Hematopoietic multipotent progenitor cell (in vitro differentiated cells): ENCODE measurements at places on chromosomes 16 and 17.

- DNase-seq: peak; percentile 26
Observed at GRCh38 chr17:73071066-73071999, 21.2 kb downstream of the SLC39A11 start.

GRCh38 chr16:75323933-75324332 lies 72.5 kb upstream of the BCAR1 start:
- DNase-seq: no peak

DNA sequence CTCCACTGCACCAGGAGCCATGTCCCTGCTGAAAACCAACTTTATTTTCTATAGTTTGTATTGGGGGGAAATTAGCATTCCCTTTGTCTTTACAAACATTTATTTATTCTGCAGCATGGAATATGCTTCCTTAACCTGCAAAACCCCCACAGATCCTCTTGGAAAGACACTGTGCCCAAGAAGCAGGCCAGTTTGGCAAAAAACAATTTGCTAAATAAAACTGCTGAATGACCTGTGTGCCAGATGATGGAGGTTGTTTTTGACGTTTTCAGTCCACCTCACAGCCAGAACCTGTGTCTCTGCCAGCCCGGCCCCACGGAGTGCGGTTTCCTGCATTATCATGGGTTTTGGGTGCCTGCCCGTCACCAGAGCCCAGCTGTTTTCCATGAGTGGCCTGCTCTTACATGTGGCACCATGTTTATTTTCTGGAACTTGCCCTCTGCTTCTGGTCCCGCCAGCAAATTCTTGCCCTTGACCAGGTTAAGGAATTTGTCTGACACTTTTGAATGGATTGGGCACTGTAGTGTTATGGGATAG lies 26.4 kb downstream of the ORC6 start:
- peak; percentile 73 for DNase-seq

GRCh38 chr16:8798174-8798527 lies 512 bp downstream of the PMM2 start:
- DNase-seq: no peak

- no peak for DNase-seq
Observed at GRCh38 chr16:86065711-86066110, 166.7 kb downstream of the IRF8 start.

DNA sequence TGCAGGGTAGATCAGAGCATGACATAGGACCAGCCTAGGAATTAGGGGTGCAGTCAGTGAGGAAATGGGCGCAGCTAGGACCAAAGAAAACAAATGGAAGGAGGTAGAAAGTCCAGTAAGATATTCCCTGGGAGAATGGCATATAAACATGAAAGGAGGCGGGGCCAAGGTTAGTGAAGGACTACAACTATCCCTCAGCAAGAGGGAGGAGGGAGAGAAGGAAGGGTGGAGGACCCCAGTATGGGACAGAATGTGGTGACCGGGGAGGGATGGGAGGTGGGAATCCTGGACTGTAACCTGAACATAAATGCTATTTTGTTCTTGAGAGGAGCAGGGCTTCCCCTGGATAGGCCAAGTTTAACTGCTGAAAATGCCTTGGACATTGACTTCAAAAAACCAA lies 22.8 kb downstream of the ITGB3 start:
- no peak for DNase-seq

DNA sequence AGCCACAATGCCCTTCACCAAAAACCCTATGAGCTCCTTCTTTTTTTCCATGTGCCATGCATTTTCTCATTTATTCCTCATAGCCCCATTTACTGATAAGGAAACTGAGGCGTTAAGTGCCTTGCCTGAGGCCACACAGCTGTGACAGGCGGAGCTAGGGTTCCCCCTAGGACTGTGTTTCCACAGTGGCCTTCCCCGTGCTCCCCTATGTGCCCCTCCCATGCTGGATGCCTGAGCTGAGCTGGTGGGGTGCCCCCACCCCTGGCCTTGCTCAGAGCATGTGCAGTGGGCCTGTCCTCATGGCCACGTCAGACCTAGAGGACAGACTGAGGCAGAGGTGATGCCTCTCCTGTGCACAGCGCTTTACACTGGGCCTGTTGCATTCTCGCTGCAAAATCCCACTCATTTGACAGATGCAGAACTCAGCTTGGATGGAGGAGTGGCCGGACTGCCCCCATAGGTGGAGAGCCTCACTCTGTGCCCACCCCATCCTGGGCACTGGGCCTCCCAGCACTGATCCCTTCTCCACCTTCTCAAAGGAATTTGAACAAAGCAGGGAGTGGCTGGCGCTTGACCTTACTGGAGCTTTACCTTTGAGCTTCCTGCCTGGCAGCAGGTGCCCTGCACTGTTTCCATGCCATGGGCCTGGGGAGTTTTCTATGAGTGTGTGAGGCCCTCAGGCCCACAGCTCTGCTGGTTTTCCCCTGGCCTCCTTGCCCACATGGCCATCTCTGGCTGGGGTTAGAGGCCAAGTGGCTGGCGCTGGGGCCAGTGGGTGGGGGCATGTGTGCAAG lies 2.6 kb downstream of the MAP2K3 start:
- no peak for DNase-seq

DNA sequence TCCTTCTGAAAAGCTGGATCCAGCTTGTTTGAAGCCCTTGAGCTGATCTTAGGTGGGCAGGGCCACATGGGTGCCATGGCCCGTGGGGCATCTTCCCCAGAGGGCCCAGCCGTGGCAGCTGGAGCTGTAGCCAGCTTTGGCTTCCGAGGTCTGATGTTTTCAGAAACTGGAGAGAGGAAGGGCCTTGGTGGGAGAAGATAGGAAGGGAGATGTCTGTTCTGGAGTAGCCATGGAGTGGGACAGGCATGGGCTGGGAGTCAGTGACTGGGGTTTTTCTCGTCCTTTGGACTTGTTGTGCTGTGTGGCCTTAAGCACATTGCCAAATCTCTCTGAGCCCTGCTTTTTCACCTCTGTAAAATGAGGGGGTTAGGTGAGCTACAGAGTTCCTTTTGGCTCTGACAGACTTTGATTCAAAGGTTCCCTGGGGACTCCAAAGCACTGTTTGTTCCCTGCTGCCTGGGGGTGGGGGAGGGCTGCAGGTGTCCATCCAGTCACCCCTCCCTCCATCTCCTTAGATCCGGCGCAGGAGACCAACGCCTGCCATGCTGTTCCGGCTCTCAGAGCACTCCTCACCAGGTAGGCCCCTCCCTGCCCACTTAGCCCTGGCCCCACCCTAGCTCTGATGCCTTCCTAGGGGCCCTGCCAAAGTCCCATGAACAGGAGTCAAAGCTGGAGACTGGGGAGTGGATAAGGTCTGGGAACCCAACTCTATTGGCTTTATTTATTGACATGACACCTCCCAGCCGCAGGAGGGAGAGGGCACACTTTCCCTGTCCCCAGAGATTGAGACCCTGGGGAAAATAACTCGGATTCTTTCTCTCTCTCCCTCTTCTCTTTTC lies 2.1 kb downstream of the PPP1R1B start:
- no peak for DNase-seq

DNA sequence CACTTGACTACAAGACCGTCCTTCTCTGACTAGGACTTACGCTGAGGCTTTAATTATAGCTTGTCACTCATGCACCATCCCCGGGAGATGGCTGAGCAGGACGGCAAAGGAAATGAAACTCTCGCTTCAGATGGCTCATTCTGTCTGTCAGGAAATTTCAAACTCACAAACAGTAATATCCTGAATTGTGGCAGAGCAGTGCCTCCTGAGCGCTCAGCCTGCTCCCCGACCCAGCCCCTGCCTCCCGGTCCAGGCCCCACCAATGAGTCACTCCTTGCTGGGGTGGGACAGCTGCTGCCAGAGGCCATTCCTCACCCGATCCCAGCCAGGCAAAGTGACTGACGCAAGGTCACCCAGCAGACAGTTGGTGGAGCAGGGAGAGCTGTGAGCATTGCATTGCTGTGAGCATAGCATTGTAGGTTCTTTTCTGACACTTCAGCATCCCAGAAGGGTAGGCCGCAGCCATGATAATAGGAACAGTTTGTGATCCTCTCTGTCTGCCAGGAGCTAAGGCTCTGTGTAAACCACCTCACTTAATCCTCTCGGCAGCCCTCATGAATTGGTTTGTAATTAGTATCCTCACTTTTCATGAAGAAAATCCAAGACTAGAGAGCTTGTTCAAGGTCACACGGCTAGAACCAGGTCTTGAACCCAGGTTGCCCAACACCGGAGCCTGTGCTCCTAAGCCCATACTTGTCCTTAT lies 20.9 kb downstream of the CCDC182 start:
- no peak for DNase-seq

GRCh38 chr16:68636818-68637217 lies 8.3 kb upstream of the CDH3 start:
- no peak for DNase-seq

GRCh38 chr16:15879255-15879811 lies 9.1 kb downstream of the CEP20 start:
- no peak for DNase-seq

- DNase-seq: no peak
Observed at GRCh38 chr16:15792563-15792971, 64.3 kb downstream of the MYH11 start.

DNA sequence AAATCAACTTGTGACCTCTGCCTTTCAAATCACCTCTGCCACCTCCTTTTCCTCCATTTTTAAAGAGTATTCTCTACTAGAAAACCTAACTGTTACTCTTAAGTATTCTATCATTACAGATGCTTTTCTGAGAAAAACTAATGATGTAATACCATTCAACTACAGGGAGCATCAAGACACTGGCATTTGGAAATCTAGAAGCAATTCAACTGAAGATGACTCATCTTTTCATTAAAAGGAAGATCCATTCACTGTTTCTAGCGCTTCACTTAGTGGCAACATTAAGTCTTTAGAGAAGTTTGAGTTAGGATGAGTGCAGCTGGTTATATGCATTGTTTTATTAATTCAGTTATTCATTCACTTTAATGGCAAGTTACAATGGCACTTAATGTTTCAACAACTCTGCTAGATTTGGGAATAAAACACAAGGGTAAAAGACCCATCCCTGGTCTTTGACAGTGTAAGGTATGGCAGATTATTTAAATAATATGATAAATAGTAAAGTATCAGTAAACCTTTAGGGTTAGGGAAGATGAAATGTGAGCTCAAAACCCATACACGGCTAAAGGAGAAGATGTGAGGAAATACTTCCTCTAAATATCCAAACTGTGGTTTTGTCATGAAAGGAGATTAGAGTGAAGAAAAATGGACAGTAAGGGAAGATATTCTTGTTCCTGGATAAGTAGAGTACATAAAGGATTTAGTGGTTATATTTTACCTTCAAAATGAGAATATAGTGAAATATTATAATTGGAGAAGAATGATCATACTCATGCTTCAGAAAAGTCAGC lies 61.7 kb downstream of the KCNJ2 start:
- DNase-seq: no peak

- DNase-seq: no peak
Observed at GRCh38 chr16:82329504-82330192, 159.6 kb upstream of the MPHOSPH6 start.

DNA sequence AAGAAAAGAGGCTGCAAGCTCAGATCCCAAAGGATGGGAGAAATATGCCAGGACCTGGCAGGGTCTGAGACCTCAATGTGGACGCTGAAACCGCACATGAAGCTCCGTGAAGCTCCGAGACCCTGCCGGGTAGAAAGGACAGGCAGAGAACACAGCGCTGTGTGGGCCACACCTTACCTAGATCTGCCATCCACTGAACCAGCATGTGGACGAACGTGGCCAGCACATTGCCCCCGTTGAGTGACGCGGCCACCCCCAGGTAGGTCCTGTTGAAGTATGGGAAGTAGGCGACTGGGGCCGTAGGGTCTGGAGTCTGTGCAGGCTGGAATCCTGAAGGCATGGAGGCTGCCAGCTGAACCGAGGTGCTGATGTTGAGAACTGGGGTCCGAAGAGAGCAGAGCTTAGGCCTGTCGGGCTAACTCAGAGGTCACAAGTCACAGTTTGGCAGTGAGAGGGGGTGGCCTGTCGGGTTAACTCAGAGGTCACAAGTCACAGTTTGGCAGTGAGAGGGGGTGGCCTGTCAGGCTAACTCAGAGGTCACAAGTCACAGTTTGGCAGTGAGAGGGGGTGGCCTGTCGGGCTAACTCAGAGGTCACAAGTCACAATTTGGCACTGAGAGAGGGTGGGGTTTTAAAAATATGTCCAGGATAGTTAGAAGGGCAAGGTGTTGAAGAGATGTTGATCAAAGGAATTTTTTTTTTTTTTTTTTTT lies 6.1 kb upstream of the TRPV1 start:
- no peak for DNase-seq

- no peak for DNase-seq
Observed at GRCh38 chr16:87207509-87207908, 109.7 kb downstream of the C16orf95 start.

- DNase-seq: no peak
Observed at GRCh38 chr17:29590411-29591145, 1.1 kb upstream of the GIT1 start.

- DNase-seq: no peak
Observed at GRCh38 chr17:13558588-13558987, 43.1 kb downstream of the HS3ST3A1 start.

DNA sequence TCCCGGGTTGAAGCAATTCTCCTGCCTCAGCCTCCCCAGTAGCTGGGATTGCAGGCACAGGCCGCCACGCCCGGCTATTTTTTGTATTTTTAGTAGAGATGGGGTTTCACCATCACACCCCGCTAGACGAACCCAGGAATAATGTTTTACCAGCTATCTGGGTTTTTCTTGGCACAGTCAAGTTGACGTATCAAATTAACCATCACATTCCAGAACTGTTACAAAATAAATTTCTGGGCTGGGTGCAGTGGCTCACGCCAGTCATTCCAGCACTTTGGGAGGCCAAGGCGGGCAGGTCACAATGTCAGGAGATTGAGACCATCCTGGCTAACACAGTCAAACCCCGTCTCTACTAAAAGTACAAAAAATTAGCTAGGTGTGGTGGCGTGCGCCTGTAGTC lies 501.2 kb downstream of the SHISA9 start:
- DNase-seq: no peak

- peak; percentile 46 for DNase-seq
Observed at GRCh38 chr17:2122641-2123302, 67.9 kb downstream of the HIC1 start.
